ENCODE measurements at places on chromosomes 2 and 18.
A peak's percentile ranks its signal among the peaks of the same experiment; 100 is the strongest.

DNA sequence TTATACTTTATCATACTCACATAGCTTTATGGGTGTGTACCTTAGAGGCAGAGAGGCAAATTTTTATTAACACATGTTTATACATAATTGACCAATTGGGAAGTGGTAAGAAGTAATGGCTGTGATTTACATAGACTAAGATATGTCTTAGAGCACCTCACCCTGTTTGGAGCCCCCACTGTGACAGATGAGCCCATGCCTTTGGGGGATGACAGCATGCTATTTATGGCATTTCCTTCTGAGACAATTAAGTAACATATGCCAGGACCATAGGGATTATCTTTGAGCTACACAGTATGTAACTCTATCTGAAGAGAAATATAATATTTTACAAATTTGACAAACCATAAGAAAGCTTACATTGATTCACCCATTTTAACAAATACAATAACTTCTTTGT lies 1655.3 kb upstream of the ACVR2A start:
- DNase-seq = no peak

DNA sequence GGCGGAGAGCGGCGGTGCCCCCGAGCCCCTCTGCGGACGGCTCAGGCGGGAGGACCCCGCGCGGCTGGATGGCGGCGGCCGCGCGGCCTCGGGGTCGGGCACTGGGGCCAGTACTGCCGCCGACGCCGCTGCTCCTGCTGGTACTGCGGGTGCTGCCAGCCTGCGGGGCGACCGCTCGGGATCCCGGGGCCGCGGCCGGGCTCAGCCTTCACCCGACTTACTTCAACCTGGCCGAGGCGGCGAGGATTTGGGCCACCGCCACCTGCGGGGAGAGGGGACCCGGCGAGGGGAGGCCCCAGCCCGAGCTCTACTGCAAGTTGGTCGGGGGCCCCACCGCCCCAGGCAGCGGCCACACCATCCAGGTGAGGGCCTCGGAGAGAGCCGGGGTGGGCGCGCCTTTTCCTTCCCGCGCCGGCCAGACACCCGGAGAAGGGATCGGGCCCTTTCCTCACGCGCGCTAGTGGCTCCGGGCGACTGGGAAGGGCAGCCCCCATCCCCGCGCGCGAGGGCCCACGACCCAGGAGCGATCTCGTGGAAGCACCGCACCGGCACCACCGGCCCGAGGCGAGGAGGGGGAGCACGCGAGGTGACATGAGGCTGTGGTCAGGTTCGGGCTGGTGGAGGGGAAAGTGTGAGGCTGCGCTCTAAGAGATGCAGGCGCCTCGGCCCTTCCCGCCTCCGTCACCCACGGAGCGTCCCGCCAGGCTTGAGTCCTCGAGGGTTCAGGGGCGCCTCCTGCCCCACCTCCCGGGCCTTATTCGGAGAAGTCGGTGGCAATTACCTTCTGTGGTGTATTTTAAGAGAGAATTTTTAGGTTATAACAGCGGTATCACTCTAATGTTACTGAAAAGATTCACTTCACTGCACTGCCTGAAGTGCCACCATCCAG lies 607 bp downstream of the LAMA3 start:
- no peak for DNase-seq

- DNase-seq = no peak
Observed at GRCh38 chr2:110828330-110828729, 96.0 kb downstream of the ACOXL start.

- DNase-seq = no peak
Observed at GRCh38 chr2:207223051-207223450, 57.3 kb upstream of the KLF7 start.

DNA sequence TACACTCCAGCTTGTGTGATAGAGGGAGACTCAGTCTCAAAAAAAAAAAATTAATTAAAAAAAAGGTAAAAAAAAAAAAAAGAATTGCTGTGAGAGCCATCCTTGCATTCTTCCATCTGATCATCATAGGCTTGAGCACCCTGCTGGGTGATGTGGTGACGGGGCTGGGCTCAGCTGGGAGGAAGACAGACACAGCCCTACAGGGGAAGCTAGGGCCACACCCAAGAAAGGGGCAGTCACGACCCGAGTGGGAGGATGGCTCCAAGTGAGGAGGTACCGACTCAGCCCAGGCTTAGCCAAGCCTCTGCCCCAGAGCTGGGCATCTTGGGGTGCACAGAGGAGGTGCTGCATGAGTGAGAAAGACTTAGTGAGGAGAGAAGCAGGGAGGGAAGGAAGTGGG lies 165.5 kb downstream of the SH3RF3 start:
- DNase-seq = no peak

GRCh38 chr2:217365656-217366055 lies 505.8 kb upstream of the TNP1 start:
- DNase-seq = no peak

GRCh38 chr2:218995972-218996711 lies 2.9 kb upstream of the CRYBA2 start:
- peak; percentile 98 for DNase-seq

DNA sequence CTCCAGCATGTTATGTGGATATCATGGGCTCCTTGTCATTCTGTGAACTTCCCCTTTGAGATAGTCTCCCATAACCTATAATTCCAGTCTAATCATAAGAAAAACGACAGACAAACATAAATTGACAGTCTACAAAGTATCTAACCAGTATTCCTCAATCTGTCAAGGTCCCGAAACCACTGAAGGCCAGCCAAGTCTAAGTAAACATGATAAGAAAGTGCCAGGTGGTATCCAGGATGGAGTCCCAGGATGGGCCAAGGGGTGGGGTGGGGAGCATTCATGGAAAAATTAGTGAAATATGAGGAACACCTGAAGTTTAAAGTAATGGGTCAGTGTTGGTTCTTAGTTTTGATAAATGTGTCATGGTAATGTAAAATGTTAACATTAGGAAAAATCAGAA lies 355.5 kb downstream of the DPP10 start:
- no peak for DNase-seq

GRCh38 chr2:158079672-158080071 lies 22.0 kb upstream of the UPP2 start:
- DNase-seq = no peak

GRCh38 chr18:75527848-75528685 lies 100.6 kb upstream of the SMIM21 start:
- no peak for DNase-seq

- DNase-seq = no peak
Observed at GRCh38 chr2:159165048-159165447, 121.5 kb downstream of the WDSUB1 start.

- DNase-seq = no peak
Observed at GRCh38 chr2:106109675-106110424, 84.3 kb downstream of the UXS1 start.

GRCh38 chr18:46264255-46264654 lies 160.1 kb downstream of the HAUS1 start:
- no peak for DNase-seq

- DNase-seq = no peak
Observed at GRCh38 chr18:44710931-44711330, 30.2 kb downstream of the SETBP1 start.

DNA sequence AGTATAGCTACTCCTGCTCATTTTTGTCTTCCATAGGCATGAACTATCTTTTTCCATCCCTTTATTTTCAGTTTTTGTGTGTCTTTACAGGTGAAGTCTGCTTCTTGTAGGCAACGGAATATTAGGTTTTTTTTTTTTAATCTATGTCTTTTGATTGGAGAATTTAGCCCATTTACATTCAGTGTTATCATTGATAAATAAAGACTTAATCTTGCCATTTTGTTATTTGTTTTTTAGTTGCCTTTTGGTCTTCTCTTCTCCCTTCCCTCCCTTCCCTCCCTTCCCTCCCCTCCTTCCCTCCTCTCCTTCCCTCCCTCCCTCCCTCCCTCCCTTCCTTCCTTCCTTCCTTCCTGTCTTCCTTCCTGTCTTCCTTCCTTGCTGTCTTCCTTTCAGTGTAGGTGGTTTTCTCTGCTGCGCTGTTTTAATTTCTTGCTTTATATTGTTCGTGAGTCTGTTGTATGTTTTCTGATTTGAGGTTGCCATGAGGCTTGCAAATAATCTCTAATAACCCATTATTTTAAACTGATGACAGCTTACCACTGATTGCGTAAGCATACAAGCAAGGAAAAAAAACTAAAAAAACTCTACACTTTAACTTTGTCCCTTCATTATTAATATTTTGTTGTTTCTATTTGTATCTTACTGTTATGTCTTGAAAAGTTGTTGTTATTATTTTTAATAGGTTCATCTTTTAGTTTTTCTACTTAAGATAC lies 353.8 kb downstream of the PARD3B start:
- DNase-seq = no peak

GRCh38 chr2:54669677-54670484 lies 53.6 kb upstream of the EML6 start:
- no peak for DNase-seq

DNA sequence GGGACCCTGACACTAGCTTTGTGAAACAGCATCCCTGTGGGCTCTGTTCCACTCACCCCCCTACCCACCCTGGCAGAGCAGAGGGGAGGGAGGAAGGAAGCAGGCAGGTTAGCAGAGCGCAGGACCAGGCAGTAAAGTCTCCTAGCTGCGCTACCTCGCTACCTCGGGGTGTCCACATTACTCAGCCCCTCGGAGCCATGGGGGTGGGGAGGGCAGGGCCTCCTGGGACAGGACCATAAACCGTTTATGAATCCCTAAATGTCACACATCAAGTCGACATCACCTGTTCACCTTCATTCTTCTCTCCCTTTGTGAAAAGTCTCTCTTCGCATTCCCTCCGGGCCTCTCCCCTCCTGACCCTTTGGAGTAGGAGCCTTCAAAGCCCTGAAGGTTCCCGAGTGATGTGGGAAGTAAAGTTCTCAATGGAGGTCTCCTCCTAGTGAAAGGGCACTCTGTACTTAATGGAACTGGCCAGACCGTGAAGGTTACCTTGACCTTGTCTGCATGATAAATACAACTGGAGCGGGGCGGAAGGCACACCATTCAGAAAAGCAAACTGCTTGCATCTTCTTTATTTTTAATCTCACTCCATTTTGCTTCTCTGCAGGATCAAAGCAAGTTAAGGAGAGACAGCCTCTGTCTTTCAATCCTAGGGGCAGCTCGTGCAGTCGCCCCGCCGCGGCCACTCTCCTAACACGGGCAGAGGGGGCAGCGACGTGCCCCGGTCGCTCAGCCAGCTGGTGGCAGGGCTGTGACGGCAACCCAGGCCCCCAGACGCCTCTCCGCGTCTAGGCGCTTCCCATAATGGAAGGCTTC lies 23.7 kb upstream of the SMAD7 start:
- no peak for DNase-seq

GRCh38 chr18:59728816-59729215 lies 31.6 kb upstream of the CCBE1 start:
- DNase-seq = no peak

GRCh38 chr2:8036366-8036765 lies 645.5 kb upstream of the ID2 start:
- DNase-seq = no peak

DNA sequence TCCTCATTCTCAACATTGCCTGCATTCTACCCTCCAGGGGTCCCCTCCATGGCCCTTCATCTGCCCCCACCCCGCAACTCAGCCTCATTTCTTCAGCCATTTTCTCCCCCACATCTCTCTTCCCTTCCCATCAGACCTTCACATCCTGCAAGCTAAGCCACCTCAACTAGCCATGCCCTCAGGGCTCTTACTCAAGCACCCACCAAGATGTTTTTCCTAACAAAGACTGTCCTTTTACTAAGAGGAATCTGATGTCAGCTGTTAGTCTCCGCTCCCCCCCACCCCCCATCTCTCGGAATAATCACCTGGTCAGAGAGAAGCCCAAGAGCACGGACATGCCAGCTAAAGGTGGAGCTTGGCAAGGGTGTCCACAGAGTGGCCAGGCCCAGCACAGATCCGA lies 4.7 kb upstream of the CAPN10 start:
- DNase-seq = no peak

DNA sequence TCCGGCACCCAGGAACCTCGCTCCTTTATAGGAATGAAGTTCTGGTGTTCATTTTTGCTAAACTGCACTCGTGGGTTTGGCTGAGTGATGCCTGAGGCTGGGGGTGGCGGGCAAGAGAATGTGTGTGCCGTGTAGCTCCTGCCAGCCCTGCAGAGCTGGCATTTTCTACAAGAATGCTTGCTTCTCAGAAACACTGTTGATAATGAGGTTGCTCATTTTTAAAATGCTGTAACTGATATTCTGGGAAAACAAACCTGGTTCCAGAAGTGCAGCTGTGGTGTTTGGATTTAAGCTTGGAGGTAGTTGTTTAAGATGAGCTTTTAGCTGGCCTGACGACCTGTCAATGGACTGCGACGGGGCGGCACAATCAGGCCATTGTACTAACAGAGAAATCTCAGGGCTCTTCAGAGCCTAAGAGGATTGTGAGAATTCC lies 511.9 kb upstream of the TNP1 start:
- DNase-seq = no peak

GRCh38 chr2:33588232-33588631 lies 10.9 kb downstream of the FAM98A start:
- DNase-seq = no peak

DNA sequence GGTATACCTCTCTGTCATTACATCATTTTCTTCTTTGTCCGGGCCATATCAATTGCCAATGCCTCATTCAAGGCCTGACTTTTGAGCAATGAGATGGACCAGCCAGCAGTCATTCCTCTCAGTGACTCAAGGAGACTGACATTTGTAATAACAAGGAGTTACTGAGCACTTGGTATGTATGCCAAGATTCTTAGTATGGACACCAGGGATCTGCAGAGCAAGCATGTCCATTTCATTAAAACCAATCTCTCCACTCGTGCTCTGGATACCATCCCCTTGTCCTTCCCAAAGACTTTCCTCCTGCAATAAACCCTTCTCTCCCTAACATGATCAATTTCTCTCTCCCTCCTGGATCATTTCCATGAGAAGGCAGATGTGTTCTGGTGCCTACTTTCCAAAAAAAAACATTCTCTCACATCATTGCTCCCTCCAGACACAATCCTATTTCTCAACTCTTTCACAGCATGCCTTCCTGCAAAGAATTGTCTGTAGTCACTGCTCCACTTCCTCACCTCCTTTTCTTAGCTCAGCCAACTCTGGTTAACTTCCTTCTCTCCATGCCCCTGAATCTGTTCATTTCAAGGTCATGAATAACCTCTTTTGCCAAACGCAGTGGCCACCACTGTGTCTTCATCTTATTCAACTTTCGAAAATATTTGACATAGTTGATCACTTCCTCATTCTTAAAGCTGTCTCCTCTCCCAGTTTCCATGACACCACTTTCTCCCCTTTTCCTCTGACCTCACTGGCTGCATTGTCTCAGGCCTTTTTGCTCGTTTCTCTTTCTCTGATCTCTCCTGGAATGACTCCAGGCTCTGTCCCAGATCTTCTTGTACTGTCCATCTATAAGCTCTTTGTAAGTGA lies 102.8 kb upstream of the CYP1B1 start:
- DNase-seq = no peak

- no peak for DNase-seq
Observed at GRCh38 chr2:172329774-172330671, 97.4 kb upstream of the ITGA6 start.

- no peak for DNase-seq
Observed at GRCh38 chr2:236687296-236687965, 117.8 kb downstream of the ACKR3 start.
